GM23248 (cell line): ENCODE measurements at places on chromosomes 2 and 18. TPM values are rescaled to one million over a fixed set of nuclear protein-coding genes. Genes with fewer than 3 reads are reported as not detected.

The IL36RN gene
- not detected in 2 replicates for polyA plus RNA-seq

The PDCD1 gene
- not detected in 2 replicates for polyA plus RNA-seq

- H3K27me3 ChIP-seq = no peaks in the 10 kb centered on the region
- no peak overlapping the region for H3K4me3 ChIP-seq
- no peak for DNase-seq
- no peak overlapping the region for H3K27ac ChIP-seq
Observed at GRCh38 chr18:60247103-60247502, 125.5 kb downstream of the MC4R start.

The SNORC gene
- polyA plus RNA-seq = 0.39 TPM in 1 of 2 replicates, not detected in the other

DNA sequence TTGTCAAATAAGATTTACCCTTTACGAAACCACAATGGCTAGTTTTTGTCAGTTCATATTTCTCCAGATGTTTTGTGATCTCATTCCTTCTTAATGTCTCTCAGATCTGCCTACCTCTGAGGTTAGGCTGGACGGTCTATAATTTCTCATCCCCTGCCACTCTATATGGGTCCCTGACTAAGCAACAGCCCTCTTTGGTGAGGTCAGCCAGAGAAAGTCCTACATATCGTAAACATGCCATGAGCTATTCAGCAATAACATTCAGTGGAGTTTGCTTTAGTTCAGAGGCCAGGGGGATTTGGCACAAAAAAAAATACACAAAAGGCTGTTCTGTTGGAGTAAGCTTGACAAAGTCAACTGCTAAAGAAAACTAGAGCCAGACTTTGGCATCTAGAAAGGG lies 192.1 kb upstream of the NCKAP5 start:
- H3K4me1 ChIP-seq = peaks cover 5% of the 10 kb centered on the region; the same call in 1 of the 2 replicates
- no peaks in the 10 kb centered on the region; the same call in 1 of the 2 replicates for H3K27me3 ChIP-seq
- no peak overlapping the region for H3K27ac ChIP-seq
- H3K4me3 ChIP-seq = no peak overlapping the region
- H3K36me3 ChIP-seq = no peaks in the 10 kb centered on the region

- H3K27me3 ChIP-seq = no peaks in the 10 kb centered on the region
- no peaks in the 10 kb centered on the region for H3K36me3 ChIP-seq
- no peaks in the 10 kb centered on the region for H3K4me1 ChIP-seq
- no peak overlapping the region for H3K27ac ChIP-seq
- no peak for DNase-seq
Observed at GRCh38 chr2:22850310-22850709, 534.7 kb upstream of the KLHL29 start.

- H3K27ac ChIP-seq = no peak overlapping the region
- H3K4me1 ChIP-seq = no peaks in the 10 kb centered on the region
- no peaks in the 10 kb centered on the region for H3K27me3 ChIP-seq
- H3K4me3 ChIP-seq = no peak overlapping the region
- no peaks in the 10 kb centered on the region for H3K36me3 ChIP-seq
Observed at GRCh38 chr2:146415291-146415690, 1429.5 kb upstream of the ACVR2A start.

DNA sequence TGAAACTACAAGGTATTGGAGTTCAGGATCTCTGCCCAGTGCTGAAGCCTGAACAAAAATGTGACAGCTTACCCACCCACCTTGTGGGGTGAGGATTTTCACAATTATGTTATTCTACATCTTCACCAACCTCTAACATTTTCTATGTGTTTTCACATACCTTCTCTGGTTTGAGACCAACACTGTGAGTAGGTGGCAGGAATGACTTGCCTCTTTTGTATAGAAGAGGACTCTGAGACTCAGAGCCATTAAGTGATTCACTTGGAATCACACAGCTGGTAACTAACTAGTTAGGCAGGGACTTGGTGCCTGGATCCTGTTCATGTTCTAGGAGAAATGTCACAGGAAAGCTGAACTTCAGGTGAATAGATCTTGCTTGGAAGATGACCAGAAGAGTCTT lies 14.8 kb upstream of the SRBD1 start:
- no peak for DNase-seq
- no peak overlapping the region for H3K4me3 ChIP-seq
- no peaks in the 10 kb centered on the region for H3K27me3 ChIP-seq
- no peaks in the 10 kb centered on the region for H3K36me3 ChIP-seq
- H3K4me1 ChIP-seq = no peaks in the 10 kb centered on the region

The PTPRM gene
- 29.4 and 30.9 TPM in 2 replicates for polyA plus RNA-seq
